ENCODE measurements at places on chromosomes 3 and 15.

- no peak for DNase-seq
These were observed 17.1 kb downstream of the MCF2L2 start for GRCh38 chr3:183411216-183411922.

- DNase-seq: no peak
These were observed 28.3 kb downstream of the CMSS1 start for GRCh38 chr3:99845999-99846398.

GRCh38 chr3:45236964-45237363 lies 10.9 kb upstream of the TMEM158 start:
- no peak for DNase-seq

GRCh38 chr15:51128701-51129100 lies 34.0 kb upstream of the TNFAIP8L3 start:
- no peak for DNase-seq

DNA sequence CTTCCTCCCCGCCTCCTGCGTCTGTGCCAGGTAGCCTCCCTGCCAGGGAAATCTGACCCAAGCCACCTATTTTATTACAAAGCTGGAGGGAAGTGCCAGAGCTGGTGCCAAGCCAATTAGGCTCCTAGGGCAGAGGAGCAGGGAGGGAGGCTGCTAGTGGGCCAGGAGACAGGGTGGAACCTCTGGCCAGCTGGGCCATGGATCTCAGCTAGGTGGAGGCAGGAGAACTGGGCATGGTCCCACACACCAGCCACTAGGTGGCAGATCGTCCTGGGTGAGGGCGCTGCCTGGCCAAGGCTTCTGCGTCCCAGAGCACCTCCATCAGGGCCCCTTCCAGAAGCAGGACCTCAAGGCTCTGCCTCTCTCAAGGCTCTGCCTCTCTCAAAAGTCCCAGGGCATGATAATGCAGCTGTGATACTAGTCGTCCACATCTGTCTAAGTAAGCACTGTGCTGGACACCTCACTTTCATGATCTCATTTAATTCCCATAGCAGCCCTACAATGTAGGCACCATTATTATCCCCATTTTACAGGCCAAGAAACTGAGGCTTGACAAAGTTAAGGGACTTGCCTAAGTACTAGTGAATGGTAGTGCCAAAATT lies 4.5 kb upstream of the RFT1 start:
- DNase-seq: peak; percentile 25

- DNase-seq: no peak
These were observed 41.3 kb upstream of the GCNT3 start for GRCh38 chr15:59570315-59570714.

GRCh38 chr3:184937611-184938010 lies 125.6 kb downstream of the VPS8 start:
- no peak for DNase-seq

DNA sequence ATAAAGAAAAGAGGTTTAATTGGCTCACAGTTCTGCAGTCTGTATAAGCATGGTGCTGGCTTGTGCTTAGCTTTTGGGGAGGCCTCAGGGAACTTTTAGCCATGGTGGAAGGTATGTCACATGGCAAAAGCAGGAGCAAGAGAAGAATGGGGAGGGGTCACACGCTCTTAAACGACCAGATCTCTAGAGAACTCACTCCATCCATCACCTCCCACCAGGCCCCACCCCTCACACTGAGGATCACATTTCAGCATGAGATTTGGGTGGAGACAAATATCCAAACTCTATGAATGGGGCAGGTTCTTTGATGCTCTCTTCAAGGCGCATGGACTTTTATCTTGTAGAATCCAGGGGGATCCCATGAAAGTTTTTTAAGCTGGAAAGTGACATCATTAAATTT lies 75.7 kb downstream of the ITPR1 start:
- DNase-seq: no peak

GRCh38 chr3:72299321-72299802 lies 514.4 kb upstream of the PROK2 start:
- DNase-seq: no peak

- no peak for DNase-seq
These were observed 913 bp upstream of the WNT7A start for GRCh38 chr3:13880811-13881156.

DNA sequence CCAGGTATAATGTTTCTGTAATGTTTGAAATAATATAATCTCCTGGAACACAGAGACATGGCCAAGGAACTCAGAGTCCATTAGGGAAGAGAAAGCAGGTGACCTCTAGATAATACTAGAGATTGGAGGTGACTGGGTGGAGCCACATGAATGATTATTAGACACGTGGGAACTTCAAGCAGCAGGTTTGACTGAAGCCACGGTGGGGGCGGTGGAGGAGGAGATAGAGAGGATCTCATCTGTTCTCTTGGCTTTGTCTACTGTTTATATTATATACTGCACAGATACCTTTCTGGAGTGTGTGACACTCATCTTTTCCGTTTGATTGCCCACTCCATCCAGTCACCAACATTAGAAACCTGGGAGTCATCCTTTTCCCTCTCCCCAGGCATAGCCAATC lies 33.7 kb downstream of the KIF7 start:
- DNase-seq: no peak

GRCh38 chr3:126679318-126679751 lies 24.4 kb upstream of the TXNRD3 start:
- peak; percentile 60 for DNase-seq

GRCh38 chr3:11522398-11522715 lies 121.4 kb downstream of the VGLL4 start:
- no peak for DNase-seq

- no peak for DNase-seq
These were observed 152.3 kb upstream of the ROPN1 start for GRCh38 chr3:124144035-124144814.

GRCh38 chr3:9978710-9979305 lies 7.8 kb downstream of the EMC3 start:
- DNase-seq: no peak
